D721Med (cell line): ENCODE measurements at places on chromosomes 6 and 20.

DNA sequence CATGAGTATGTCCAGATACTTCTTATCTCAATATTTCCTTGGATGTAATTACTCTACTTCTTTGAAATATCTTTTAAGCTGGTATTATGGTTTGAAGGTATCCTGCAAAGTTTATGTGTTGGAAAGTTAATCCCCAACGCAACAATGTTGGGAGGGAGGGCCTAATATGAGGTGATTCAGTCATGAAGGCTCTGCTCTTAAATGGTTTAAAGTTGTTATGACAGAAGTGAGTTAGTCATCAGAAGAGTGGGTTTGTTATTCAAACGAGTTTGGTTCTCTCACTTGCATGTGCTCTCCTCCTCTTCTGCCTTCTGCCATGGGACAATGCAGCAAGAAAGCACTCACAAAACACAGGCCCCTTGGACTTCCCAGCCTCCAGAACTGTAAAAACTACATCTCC, 176.3 kb downstream of the KCNQ5 start:
- no peak for DNase-seq

DNA sequence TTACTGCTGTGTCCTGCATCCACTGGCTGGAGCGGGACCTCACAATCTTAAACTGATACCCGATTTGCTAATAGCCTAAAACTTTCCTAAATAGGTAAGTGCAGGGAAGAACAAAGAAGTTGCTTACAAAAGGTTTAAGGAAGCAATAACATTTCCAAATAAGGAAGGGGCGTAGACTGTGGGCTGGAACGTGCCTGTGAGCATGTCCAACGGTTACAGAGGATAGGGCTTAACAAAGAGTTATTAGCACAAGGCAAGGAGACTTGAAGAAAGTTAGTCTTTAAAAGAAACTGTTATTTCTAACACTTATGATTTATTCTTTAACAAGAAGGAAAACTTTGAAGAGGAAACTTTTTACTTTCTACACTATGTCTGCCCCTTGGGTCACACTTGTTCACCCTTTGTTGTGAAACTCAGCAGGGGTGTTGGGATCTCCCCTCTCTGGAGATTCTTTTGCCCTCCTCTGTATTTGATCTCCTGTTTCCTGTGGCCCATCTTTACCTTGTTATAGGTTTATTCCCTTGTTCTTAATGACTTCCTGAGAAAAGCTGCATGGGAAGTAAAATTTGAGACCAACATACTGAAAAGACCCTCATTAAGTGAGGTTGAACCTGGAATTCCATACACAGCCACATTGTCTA, 28.7 kb downstream of the KAT14 start:
- DNase-seq: no peak

- no peak for DNase-seq
These were observed 274.3 kb downstream of the QKI start for GRCh38 chr6:163688739-163689362.

- no peak for DNase-seq
These were observed 16.1 kb upstream of the PPP1R14C start for GRCh38 chr6:150126641-150127291.

GRCh38 chr6:41692730-41693129, 42.7 kb downstream of the TFEB start:
- DNase-seq: no peak

DNA sequence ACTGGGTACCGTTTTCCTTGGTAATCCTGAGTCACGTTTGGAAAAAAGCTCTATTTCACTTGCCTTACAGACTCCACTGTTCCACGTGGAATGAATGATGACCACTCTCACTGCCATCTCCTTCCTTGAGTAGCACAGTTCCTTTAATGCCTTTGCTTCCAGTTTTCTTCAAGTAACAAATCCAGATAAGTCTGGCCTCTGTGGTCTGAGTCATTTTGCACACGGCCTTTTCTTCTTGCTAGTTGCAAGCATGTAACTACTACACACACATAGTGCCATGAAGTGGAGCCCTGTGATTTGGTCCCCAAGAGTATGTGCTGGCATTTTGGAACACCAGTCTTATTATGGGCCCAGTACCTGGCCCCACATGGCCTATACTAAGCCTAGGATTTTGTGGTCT, 182.8 kb downstream of the SASH1 start:
- no peak for DNase-seq

DNA sequence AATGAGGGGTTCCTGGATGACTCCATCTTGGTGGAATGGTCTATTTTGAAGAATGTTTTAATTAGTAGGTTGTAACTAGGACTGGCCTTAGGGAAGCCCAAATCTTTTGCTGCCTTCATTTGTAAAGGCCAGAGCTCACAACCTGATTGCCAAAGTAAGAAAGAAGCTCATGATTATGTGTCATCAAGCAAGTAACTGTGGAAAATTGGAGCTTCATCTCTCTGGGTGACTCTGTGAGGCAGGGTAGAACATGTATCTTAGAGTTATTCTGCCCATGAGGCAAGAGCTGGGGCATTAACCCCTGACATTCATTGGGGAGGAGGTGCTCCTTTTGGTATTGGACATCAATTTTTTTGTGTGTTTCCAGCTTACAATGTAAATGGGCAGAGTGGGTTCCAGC, 273.9 kb upstream of the JAG1 start:
- DNase-seq: no peak

DNA sequence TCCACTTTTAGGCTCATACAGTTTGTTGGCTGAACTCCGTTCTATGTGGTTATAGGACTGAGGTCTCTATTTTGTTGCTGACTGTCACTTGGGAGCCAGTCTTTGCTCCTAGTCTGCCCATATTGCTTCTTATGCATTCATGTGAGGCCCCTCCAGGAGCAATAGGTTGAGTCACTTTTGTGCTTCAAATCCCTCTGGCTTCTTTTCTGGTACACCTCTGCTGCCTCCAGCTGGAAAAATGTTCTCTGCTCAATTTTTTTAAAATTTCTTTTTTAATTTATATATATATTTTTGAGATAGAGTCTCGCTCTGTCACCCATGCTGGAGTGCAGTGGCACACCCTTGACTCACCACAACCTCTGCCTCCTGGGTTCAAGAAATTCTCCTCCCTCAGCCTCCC, 42.7 kb upstream of the NOX3 start:
- DNase-seq: no peak

GRCh38 chr6:69914015-69914485, 47.7 kb downstream of the COL19A1 start:
- no peak for DNase-seq

- no peak for DNase-seq
These were observed 13.3 kb upstream of the SLC2A12 start for GRCh38 chr6:134065706-134066105.

DNA sequence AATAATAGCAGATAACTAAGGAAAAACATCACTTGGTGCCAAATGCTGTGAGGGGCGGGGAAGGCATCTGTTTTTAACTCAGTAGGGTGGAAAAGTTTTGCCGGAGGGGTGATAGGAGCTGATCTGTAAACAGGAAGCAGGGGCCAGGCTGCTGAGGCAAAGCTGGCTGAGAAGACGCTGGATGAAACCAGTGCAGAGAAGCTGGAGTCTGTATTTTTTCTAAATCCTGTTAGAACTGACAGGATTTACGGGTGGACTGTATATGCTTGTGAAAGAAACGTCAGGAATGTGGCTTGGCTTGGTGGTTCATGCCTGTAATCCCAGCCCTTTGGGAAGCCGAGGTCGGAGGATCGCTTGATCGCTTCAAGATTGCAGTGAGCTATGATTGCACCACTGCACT, 5.6 kb downstream of the PCMTD2 start:
- DNase-seq: no peak

- DNase-seq: no peak
These were observed 281.2 kb upstream of the SUPT3H start for GRCh38 chr6:45658958-45659357.

- no peak for DNase-seq
These were observed 45.9 kb downstream of the EPHA7 start for GRCh38 chr6:93373445-93373844.

GRCh38 chr6:88730611-88731011, 232.8 kb downstream of the RNGTT start:
- DNase-seq: no peak

GRCh38 chr6:166782520-166782919, 155.5 kb upstream of the RPS6KA2 start:
- DNase-seq: no peak

DNA sequence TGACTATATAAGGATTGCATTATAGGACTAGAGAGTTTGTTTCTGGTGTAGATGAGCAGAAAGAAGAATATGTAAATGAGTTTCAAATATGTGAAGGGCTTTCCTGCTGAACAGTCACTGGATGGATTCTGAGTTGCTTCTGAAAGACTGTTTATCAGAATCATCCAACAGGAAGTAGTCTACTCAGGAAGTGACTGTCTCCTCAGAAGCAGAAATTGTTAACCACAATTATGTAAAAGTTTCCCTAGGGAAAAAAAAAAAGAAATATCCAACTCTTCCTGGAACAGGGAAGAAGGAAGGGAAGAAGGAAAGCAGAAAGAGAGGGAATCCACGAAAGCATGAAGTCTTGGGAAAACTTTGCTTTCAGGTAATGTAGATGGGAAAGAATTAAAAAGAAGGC, 138.9 kb downstream of the TENT5A start:
- no peak for DNase-seq

- no peak for DNase-seq
These were observed 245.3 kb upstream of the MAN1A1 start for GRCh38 chr6:119594907-119595306.

- DNase-seq: no peak
These were observed 2.7 kb downstream of the BCAS1 start for GRCh38 chr20:54067606-54068174.

DNA sequence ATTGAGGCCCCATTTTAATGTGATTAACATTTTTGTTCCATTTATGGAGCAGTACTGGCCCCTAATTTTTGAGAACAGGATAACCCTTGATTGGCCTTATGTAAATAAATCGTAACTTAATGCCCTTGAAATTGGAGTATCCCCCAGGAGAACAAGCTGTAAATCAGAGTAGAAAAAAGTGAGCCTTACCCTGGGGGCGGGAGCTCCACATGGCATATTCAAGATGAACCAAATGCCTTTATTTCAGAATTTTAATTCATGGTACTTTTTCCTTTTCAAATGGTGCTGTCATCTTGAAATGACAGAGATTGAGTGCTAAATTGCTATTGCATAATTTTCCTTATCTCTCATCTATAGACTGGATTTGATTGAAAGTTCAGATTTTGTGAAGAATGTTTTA, 809.5 kb upstream of the FLRT3 start:
- DNase-seq: no peak

- no peak for DNase-seq
These were observed 280.8 kb downstream of the FOXA2 start for GRCh38 chr20:22303523-22303922.

GRCh38 chr20:53769041-53769440, 175.4 kb upstream of the ZNF217 start:
- no peak for DNase-seq

GRCh38 chr6:35428421-35429149, 23.6 kb upstream of the FANCE start:
- no peak for DNase-seq

GRCh38 chr6:1388630-1389368, 577 bp upstream of the FOXF2 start:
- DNase-seq: no peak

- no peak for DNase-seq
These were observed 10.8 kb downstream of the ASXL1 start for GRCh38 chr20:32368925-32369324.

DNA sequence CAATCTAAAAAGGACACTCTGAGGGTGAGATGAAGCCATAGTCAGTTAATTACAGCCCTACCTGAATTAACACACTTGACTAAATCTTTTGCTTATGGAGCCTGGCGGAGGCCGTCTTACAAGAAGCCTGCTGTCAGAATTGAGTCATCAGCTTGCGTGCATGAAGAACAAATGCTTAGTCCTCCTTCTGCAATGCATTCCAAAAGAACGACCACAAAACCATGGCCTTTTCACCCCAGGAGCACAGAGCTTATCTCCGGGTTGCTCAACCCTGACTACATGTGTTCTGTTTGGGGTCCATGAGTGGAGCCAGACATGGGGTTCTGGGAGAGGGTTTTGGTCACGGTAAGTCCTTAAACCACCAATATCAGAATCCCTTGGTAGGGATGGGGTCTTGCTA, 318.1 kb downstream of the CLIC5 start:
- DNase-seq: no peak

DNA sequence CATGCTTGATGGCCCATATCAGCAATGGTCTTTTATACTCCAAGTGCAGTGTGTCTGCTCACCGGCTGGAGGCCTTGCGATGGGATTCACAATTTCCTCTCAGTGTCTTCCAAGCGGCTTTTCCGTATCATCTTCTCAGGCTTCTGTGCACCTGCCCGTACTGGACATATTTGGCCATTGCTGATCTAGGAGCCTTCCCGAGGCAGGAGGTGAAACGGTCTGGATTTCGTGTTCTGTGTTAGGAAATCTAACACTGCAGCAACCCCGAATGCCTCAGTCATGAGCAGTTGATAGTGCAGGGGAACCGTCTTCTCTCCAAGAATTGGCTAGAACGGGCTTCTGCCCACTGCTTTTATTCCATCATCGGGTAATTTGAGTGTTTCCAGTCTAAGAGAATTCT, 60.5 kb downstream of the PPP1R14C start:
- DNase-seq: no peak

GRCh38 chr6:109793792-109794191, 102.7 kb downstream of the FIG4 start:
- no peak for DNase-seq

- DNase-seq: no peak
These were observed 539.4 kb upstream of the JARID2 start for GRCh38 chr6:14706378-14706929.

DNA sequence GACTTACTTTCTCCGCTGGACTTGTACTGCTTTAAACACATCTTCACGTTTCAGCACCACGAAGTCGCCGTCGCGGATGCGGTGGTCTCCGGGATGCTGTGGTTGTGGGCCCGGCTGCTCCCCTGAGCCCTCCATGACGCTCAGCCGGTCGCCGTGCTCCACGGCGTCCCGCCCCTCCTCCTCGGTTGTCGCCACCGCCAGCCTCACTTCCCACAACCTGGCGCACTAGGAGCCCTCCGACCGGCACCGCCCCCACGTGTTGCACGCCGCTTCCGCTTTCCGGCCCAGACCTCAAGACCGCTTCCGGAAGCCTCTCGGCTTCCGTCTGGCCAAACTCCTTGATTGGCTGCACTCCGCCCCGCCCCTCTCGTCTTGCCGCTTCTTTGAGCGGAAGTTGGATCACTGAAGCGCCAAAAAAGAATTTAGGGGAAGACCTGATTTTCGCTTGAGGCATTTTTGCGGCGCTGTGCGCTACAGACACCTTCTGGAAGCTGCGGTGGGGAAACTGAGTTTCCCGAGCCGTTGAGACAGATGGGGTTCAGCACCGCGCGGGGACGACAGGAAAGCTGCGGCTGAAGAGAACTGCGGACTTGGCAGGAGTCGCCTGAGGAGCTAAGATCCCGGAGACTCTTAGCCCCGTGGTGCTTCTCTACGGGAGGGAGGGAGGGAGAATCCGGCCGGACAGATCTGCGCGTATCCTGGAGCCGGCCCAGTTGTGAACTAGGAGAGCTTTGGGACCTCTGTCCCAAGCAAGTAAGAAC, at the start of the genes MCM8 and TRMT6:
Gene MCM8 (plus strand): TSS at position 382 of the 761 bp plus-strand sequence. CDS start 1,364 bp downstream, outside the sequence.
Gene TRMT6 (minus strand): TSS at position 263 of the 761 bp plus-strand sequence. CDS start 128 bp downstream, at position 135.
- DNase-seq: peak; percentile 50

GRCh38 chr6:84390851-84391250, 163.4 kb upstream of the CEP162 start:
- DNase-seq: no peak
